Activated CD4-positive, alpha-beta T cell treated with anti-CD3 and anti-CD28 coated beads, Interleukin-2, amount 50 U/mL, for 16 hours (primary cell): ENCODE measurements at places on chromosomes 1 and 21.
A peak's percentile ranks its signal among the peaks of the same experiment; 100 is the strongest.

DNA sequence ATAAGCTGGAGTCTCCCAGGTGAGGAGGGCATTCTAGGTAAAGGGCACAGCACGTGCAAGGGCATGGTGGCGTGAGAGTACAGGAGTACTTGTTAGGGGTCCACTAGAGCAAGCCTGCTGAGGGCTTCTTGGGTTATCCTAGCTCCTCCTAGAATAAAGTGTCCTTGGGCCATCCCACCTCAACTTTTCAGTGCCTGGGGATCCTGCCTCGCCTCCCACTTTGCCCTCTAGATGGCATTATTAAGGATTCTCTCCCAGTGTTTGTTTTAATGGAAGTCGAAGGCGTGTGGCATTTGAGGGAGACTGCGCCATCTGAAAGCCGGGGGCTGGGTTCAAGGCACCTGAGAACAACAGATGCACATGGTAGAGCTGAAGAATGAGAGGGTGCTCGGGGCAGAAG lies 74.5 kb upstream of the SELENON start:
- no peak for DNase-seq

- DNase-seq: no peak
These were observed 57.8 kb downstream of the HS2ST1 start for GRCh38 chr1:86972262-86972661.

GRCh38 chr1:64935551-64936155 lies 30.7 kb downstream of the JAK1 start:
- no peak for DNase-seq

DNA sequence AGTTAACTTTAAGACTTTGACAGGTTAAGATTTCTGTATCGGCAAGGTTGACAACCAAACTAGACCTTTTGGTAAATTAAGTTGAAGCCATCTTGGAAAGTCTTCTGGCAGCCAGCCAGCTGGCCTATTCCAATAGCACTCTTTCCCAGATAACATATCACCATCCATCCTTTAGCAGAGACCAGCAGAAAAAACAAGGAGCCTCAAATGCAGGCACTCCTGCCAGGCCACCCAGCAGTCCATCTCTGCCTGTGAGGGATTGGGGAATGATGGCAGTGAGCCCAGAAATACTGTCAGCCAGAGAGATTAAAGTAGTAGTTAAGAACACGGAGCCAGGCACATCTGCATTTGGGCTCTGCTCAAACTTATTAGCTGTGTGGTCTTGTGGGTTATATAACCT lies 19.4 kb downstream of the ZBTB40 start:
- DNase-seq: no peak

DNA sequence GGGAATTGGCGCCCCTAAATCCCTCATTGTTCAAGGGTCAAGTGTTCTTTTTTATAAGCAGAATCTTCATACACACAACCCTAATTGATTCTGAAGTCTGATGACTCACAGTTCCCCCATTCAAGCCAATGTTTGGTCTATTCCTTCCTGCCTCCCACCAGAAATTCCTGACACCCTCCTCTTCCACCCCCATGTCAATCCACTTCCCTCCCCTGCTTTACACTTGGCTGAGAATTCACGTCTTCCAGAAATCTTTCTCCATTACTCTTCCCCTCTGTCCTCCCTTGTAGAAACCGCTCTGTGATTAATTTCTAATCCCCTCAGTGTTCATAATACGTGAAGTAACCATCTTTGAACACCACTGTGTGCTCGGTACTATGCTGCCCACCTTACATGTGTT lies 76.2 kb upstream of the CD34 start:
- DNase-seq: no peak

GRCh38 chr1:217027403-217028080 lies 304.3 kb upstream of the ESRRG start:
- DNase-seq: no peak

- no peak for DNase-seq
These were observed 73.4 kb downstream of the MACF1 start for GRCh38 chr1:39277879-39278278.

DNA sequence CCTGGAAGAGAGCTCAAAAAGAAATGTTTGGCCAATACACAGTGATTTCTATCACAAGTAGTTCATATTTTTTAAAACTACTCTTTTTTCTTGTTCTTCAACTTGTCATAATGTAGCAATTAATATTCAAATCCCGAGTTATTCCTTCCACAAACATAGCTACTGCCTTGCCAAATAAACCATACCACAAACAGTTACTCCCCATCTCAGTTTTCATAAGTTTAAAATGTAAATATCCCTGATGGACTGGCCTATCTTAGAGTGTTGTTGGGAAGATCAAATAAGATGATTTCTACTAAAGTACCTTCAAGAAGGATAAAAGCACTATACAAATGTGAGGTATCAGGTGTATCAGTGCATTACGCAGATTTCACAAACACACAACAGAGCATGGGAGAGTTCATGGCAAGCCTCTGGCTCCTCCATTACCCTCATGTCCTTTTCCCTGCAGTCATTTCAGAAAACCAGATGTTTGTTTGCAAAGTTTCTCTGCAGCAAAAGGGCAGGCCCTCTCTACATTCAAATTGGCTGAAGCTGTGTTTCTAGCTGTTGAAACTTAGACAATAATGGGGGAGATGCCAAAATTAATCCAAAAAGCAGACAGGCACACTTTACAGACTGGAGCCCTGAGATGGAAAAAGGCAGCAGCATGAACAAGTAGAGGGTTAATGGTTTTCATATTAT lies 16.1 kb downstream of the WLS start:
- no peak for DNase-seq

DNA sequence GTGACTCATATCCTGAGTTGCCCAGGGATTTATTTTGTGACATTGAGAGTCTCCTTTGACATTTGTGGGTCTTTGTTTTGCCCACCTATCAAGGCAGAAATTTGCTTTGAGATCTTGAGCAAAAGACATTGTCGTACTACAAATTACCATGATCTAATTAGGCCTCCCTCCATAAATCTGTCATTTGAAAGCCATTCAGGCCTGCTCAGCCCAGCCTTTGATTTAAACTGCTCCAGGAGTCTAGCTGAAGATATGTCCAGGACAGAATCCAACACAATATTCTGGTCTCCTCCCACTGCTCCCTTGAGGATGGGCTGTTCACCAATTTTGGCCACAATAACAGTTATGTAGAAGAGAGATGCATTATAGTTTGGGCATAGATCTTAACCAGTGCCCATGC lies 86.7 kb downstream of the PROX1 start:
- no peak for DNase-seq

GRCh38 chr1:32618673-32619221 lies 31.6 kb downstream of the ZBTB8OS start:
- no peak for DNase-seq

DNA sequence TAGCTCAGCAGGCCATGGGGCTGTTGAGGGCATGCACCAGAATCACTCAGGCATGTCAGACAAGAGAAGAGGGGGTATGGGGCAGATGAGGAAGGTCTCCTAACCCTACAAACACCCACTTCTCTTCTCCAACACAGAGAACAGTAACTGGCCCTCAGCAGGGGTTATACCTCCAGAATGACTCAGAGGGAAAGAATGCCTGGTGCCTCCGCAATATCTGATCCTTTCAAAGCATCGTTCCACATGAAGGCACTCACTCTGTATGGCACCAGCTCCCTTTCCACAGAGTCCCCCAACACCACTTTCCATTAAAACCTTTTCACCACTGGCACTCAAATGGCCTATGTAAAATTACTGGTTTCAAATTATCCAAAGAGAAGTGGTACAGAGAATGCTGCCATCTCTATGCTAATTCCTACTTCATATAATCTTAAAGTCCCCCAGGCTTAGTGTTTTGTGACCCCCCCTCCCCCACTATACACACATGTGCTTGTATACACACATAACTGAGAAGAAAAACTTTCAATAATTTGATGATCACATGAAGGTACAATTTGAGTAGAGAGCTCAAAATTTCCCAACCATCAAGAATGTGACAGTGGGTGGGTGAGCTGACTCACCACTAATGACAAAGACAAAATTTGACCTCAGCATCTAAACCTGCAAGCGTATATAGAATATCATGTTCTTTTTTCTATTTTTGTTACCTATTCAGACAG lies 91.5 kb downstream of the SIPA1L2 start:
- DNase-seq: no peak

- peak; percentile 54 for DNase-seq
These were observed 40.7 kb downstream of the NME7 start for GRCh38 chr1:169326956-169327268.

GRCh38 chr1:154614247-154614646 lies 6.3 kb upstream of the ADAR start:
- no peak for DNase-seq

DNA sequence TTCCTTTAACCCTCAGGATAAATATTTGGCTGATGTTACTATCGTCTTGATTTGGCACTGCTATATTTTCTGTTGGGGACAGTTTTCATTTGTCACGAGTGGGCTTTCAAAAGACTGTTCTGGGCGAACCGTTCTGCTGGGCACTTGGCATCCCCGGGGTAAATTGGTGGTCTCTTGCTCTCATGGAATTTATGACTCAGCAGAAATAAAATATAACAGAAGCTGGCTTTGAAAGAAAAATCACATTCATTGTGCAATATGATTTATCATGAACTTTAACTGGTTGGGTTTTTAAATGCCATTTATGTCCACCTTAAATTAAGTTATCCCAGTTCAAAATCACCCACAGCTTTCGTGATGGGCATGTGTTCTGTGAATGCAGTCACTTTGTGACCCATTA lies 147.3 kb downstream of the KAZN start:
- DNase-seq: no peak

DNA sequence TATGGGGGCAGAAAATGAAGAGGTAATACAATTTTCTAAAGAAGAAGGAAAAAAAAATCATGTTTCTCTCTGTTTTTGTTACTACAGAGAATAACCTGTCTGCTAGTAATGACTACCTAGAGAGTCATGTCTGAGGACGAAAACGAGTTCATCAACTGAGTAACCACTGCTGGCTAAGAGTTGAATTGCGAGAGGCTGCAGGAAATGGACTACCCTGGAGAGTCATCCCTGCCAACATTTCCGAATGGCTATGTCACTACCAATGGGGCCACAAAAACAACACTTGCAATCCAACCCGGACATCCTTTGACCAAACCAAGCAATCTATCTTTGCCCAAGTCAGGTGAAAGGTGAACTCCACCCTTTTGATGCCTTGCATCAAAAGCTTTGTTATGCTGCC lies 120.6 kb downstream of the FCRL5 start:
- DNase-seq: no peak

- no peak for DNase-seq
These were observed 68.0 kb downstream of the FAAP20 start for GRCh38 chr1:2126331-2127186.

DNA sequence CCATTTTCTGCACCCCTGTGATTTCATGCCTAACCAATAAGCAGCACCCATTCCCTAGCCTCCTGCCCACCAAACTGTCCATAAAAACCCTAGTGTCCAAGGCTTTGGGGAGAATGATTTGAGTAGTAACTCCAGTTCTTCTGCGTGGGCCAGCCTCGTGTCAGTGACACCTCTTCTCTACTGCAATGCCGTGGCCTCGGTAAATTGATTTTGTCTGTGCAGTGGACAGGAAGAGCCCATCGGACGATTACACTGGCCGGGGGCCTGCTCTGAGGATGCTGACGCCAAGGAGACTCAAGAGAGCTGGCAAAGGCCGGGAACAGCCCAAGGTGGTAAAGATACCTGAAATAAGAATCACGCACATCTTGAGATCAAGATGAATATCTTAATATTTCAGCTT lies 29.3 kb downstream of the RSPH1 start:
- DNase-seq: no peak
